Panc1 (cell line): ENCODE measurements at places on chromosomes 1 and 21. TPM values are rescaled to one million over a fixed set of nuclear protein-coding genes. Genes with fewer than 3 reads are reported as not detected.

GRCh38 chr1:91744953-91745639, 140.9 kb downstream of the TGFBR3 start:
- H3K4me1 ChIP-seq, result peaks cover 21% of the 10 kb centered on the region
- peak overlapping the region; percentile 64; the same call in 1 of the 2 replicates for H3K27ac ChIP-seq
- no peaks in the 10 kb centered on the region for H3K36me3 ChIP-seq
- H3K4me3 ChIP-seq, result no peak overlapping the region
- no peak for DNase-seq

DNA sequence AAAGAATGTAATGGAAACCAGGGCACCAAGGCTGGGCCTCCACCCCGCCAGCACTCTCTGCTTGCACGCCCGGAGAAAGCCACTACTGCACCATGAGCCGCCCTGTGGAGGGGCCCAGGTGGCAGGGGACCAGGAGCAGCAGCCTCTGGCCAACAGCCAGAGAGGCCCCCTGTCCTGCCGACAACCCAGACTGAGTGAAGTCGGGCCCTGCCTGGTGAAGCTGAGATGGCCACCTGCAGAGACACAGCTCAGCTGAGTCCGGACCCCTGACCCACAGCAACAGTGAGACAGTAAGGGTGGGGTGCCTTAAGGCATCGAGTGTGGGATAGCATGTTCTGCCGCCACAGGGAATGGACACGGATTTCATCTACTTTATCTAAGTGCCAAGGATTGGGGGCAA, 28.9 kb downstream of the WDR4 start:
- no peaks in the 10 kb centered on the region for H3K4me1 ChIP-seq
- H3K36me3 ChIP-seq, result no peaks in the 10 kb centered on the region; the same call in 1 of the 2 replicates
- H3K27ac ChIP-seq, result no peak overlapping the region
- no peak overlapping the region for H3K4me3 ChIP-seq
- no peak for DNase-seq

DNA sequence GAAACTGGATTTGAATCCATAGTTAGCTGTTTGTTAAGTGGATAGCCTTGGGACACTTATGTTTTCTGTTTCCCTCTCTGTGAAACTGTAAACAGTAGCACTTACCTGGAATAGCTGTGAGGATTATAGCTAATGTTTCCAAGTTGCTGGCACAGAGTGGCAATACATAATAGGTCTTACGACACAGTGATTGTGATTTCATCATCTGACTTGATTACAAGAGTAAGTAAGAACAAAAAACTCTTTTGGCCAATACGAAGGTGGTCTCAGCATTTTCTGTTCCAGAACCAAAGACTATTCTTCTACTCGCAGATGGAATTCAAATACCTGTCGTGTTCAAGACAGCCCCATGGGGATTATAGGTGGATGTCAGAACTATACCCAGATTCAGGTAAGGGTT, 2.1 kb downstream of the C8B start:
- no peak overlapping the region for H3K27ac ChIP-seq
- H3K4me1 ChIP-seq, result no peaks in the 10 kb centered on the region
- no peaks in the 10 kb centered on the region for H3K36me3 ChIP-seq
- H3K27me3 ChIP-seq, result 0 out of 2 replicates have a peak, but pooled peaks cover 1% of the 10 kb centered on the region
- DNase-seq, result no peak
- no peak overlapping the region for H3K4me3 ChIP-seq

MAP3K21 gene
- total RNA-seq, result 3.1 TPM

ZNF697 gene
- 7.1 TPM for total RNA-seq

SPRR2E gene
- not detected for total RNA-seq

- no peaks in the 10 kb centered on the region for H3K27me3 ChIP-seq
- H3K36me3 ChIP-seq, result no peaks in the 10 kb centered on the region
- H3K4me1 ChIP-seq, result peaks cover 13% of the 10 kb centered on the region
- no peak for DNase-seq
Observed at GRCh38 chr1:11704691-11705475, 13.4 kb downstream of the DRAXIN start.

GBP4 gene
- total RNA-seq, result 3.3 TPM

DNA sequence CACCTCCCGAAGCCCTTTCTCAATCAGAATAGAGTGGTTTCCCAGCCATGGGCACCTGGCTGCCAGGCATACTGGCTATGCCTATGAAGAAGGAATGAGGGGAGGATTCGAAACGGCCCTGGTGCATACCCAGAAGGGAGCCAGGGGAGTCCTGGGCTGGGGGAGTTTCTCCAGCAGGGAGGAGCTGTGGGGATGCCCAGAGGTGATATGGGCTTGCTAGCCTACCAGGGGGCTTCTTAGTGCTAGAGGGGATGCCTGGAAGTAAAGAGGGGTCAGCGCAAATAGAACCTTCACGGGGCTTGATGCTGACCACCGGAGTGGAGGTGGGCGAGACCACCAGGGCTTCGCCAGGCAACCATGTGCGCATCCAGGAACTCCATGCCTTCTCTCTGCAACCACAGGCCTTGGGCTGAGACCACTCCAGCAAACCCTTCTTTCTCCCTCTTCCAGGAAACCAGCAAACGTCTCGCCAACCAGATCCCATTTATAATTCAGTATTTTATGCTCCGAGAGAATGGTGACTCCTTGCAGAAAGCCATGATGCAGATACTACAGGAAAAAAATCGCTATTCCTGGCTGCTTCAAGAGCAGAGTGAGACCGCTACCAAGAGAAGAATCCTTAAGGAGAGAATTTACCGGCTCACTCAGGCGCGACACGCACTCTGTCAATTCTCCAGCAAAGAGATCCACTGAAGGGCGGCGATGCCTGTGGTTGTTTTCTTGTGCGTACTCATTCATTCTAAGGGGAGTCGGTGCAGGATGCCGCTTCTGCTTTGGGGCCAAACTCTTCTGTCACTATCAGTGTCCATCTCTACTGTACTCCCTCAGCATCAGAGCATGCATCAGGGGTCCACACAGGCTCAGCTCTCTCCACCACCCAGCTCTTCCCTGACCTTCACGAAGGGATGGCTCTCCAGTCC, 18.2 kb upstream of the MX1 start:
- DNase-seq, result no peak
- H3K36me3 ChIP-seq, result no peaks in the 10 kb centered on the region; the same call in 1 of the 2 replicates
- H3K4me3 ChIP-seq, result no peak overlapping the region
- H3K4me1 ChIP-seq, result no peaks in the 10 kb centered on the region
- H3K27ac ChIP-seq, result no peak overlapping the region

DNA sequence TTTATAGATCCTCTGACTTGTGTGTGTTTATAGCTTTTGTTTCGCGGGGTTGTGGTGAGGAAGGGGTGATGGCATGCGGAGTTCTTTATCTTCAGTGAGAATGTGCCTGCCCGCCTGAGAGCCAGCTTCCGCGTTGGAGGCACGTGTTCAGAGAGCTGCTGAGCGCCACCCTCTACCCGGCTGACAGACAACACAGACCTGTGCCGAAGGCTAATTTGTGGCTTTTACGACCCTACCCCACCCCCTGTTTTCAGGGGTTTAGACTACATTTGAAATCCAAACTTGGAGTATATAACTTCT, 14.4 kb upstream of the CD101 start:
- no peak overlapping the region for H3K4me3 ChIP-seq
- no peak overlapping the region for H3K27ac ChIP-seq
- no peak for DNase-seq
- H3K27me3 ChIP-seq, result no peaks in the 10 kb centered on the region

GRCh38 chr1:81050390-81050789, 750.3 kb upstream of the ADGRL2 start:
- DNase-seq, result no peak
- H3K36me3 ChIP-seq, result no peaks in the 10 kb centered on the region
- no peak overlapping the region for H3K4me3 ChIP-seq
- no peak overlapping the region for H3K27ac ChIP-seq
- no peaks in the 10 kb centered on the region for H3K4me1 ChIP-seq
- no peaks in the 10 kb centered on the region for H3K27me3 ChIP-seq

DNA sequence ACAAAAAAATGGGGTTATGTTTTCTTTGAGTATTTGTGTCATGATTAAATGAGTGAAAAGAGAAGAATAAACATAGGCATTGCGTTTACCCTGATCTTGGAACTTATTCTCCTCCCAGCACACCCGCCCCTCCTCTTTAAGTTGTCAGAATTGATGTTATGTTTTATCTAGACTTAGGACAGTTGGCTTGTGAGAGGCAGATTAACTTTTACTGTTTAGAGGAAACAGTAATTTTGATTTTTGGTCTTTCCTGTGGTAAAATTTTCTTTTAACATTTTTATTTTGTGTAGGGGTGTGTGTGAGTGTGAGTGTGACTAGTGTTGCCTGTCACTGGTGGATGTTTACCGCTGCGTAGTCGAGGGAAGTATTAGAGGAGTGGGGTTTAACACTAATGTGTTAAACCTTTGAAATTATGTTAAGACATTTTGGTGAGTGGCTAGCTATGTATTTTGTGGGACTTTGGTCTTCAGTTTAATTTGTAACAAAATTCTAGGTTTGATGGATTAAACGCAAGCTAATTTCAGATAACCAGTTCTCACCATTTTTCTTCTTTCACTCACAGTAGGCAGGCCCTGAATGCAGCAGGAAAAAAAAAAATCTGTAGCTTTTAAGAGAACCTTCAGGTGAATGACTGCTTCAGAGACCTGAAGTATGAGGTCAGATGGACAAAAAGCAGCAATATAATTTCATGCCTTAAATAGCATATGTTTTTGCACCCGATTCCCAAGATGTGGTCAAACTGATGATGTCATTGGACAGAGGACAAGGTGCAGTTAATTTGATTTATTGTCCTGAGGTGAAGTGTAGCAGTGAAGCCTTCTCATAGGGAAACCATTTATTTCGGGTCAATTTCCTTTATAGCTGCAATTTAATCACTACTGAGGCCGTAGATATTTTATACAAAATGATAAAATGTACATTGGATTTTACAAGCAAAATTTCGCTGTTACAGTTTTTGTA, 2.7 kb downstream of the POU2F1 start:
- H3K27ac ChIP-seq, result peak overlapping the region; percentile 89
- peak overlapping the region; percentile 99; the same call in 1 of the 2 replicates for H3K4me3 ChIP-seq
- peaks cover 33% of the 10 kb centered on the region for H3K4me1 ChIP-seq
- no peak for DNase-seq
- H3K36me3 ChIP-seq, result no peaks in the 10 kb centered on the region

GRCh38 chr21:46188226-46189212, 4.3 kb upstream of the SPATC1L start:
- H3K36me3 ChIP-seq, result no peaks in the 10 kb centered on the region
- no peak overlapping the region for H3K4me3 ChIP-seq
- no peak for DNase-seq

GRCh38 chr1:65985393-65986066, 192.8 kb downstream of the PDE4B start:
- DNase-seq, result no peak
- no peaks in the 10 kb centered on the region for H3K36me3 ChIP-seq
- no peaks in the 10 kb centered on the region for H3K4me1 ChIP-seq
- no peaks in the 10 kb centered on the region for H3K27me3 ChIP-seq
- no peak overlapping the region for H3K27ac ChIP-seq
- no peak overlapping the region for H3K4me3 ChIP-seq

AGMAT gene
- 3.1 TPM for total RNA-seq

GRCh38 chr1:10973552-10973951, 38.9 kb upstream of the TARDBP start:
- H3K4me1 ChIP-seq, result no peaks in the 10 kb centered on the region
- no peaks in the 10 kb centered on the region for H3K27me3 ChIP-seq
- no peak for DNase-seq
- no peak overlapping the region for H3K27ac ChIP-seq

DNA sequence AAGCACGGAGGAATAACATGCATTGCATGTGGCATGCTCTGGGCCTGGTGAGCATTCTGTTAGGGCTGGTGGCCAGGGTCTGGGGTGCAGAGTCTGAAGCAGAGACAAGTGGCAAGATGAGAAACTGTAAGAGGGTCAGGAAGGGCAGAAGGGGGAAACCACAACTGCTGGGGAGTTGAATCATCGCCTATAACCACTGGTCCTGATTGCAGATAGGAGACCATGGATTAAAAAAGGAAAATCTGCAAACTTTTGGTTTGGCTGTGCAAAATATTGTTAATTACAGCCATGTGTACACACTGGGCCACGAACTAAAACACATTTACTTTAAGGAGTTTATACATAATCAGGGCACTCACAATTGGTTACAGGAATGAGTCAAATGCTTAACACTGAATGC, 76.6 kb downstream of the TGFBR3 start:
- H3K27me3 ChIP-seq, result no peaks in the 10 kb centered on the region
- no peak overlapping the region for H3K27ac ChIP-seq
- no peak for DNase-seq
- H3K4me3 ChIP-seq, result no peak overlapping the region
- no peaks in the 10 kb centered on the region for H3K36me3 ChIP-seq

BRINP3 gene
- total RNA-seq, result 1.0 TPM

DNA sequence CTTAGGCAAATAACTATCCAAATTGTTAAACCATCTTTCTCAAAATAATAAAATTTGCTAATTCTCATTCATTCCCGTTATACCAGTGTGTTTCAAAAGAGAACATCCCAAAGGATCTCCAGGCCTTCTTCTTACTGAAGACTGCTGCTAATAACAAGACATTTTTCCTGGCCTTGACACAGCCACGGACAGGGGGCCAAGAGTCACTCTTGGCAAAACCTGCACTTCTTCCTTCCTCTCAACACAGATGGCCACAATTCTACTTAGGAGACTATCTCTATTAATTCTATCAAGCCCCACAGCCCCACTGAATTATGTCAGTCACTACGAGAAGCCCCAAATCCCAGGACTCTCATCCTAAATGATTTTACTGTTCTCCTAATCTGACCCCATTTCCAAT, 86.0 kb downstream of the EVI5 start:
- no peak for DNase-seq
- H3K4me3 ChIP-seq, result no peak overlapping the region
- no peak overlapping the region for H3K27ac ChIP-seq
- H3K4me1 ChIP-seq, result no peaks in the 10 kb centered on the region

GRCh38 chr21:45994759-45995685, 13.5 kb downstream of the COL6A1 start:
- no peak overlapping the region for H3K27ac ChIP-seq
- no peak overlapping the region for H3K4me3 ChIP-seq
- DNase-seq, result no peak
- H3K36me3 ChIP-seq, result no peaks in the 10 kb centered on the region
- H3K4me1 ChIP-seq, result peaks cover 10% of the 10 kb centered on the region

DNA sequence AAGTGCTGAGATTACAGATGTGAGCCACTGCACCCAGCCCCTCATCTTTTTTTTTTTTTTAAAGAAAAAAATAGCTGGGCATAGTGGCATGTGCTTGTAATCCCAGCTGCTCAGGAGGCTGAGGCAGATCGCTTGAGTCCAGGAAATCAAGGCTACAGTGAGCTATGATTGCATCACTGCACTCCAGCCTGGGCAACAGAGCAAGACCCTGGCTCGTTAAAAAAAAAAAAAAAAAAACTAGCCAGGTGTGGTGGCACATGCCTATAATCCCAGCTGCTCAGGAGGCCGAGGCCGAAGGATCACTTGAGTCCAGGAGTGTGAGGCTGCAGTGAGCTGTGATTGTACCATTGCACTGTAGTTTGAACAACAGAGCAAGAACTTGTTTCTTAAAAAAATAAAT, 13.8 kb downstream of the SZRD1 start:
- no peaks in the 10 kb centered on the region for H3K27me3 ChIP-seq
- no peaks in the 10 kb centered on the region for H3K36me3 ChIP-seq
- DNase-seq, result no peak
- no peak overlapping the region for H3K4me3 ChIP-seq
- no peak overlapping the region for H3K27ac ChIP-seq
- peaks cover 46% of the 10 kb centered on the region for H3K4me1 ChIP-seq

- H3K4me1 ChIP-seq, result no peaks in the 10 kb centered on the region
- H3K4me3 ChIP-seq, result no peak overlapping the region
- no peaks in the 10 kb centered on the region for H3K27me3 ChIP-seq
- no peak overlapping the region for H3K27ac ChIP-seq
Observed at GRCh38 chr1:168683871-168684270, 45.1 kb downstream of the DPT start.

PLXNA2 gene
- total RNA-seq, result 0.98 TPM
